ENCODE measurements at places on chromosomes 12 and 14.

DNA sequence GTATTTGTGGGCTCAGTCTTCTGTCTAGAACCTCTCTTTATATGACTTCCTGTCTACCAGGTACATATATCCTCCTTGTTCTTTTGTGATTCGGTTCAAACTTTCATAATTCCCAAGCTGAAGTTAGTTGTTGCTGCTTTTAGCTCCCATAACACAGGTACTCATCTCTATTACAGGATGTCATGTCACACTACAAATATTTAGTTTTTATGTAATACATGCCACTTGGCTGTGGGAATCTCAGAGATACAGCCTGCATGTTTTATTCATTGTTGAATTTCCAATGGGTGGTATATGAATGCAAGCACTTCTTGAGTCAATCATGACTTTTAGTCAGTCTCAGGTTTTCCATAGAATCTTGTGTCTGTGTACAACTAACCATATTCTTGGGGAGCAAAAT lies 122.7 kb downstream of the SINHCAF start:
- DNase-seq, result peak; percentile 84

DNA sequence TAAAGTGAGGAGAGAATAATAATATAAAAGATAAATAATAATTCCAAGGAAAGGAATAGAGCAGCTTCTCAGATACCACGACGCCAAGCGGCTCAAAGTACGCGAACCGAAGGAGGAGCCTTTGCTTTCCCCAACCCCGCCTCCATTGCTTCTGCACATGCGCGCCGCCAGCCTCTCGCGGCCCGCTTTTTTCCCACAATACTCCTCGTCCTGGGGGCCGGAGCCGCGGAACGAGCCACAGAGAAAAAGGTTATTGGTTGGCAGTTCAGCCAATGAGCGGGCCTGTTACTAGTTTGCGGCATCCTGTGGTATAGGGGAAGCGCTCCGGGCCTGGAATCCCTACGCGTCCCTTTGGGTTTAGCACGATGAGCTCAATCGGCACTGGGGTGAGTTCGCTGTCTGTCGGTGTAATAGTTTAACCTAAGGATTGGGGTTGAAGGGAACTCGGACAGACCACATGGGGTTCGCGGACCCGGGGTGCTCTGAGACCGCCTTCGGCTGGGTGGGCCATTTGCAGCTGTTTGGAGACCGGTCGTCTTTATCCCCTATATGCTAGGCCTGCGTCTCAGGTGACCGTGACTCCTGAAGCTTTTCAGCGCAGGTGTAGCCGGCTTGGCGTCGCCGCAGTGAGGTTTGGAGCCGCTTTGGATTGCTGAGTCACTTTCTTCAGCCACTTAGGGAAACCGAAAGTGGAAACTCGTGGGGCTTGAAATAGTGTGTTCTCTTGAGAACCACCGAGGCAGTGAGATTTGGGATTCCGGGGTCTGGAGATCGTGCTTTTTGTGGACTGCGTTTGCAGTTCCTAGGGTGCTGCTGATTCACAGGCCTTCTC lies at the start of gene PSMA3:
TSS of gene PSMA3 (plus strand) at position 288 of the 832 bp plus-strand sequence. CDS start at position 366, 78 bp downstream.
- peak; percentile 91 for DNase-seq

GRCh38 chr12:91958816-91959215 lies 186.8 kb downstream of the BTG1 start:
- peak; percentile 71 for DNase-seq

GRCh38 chr12:92488735-92489134 lies 214.1 kb upstream of the PLEKHG7 start:
- no peak for DNase-seq

DNA sequence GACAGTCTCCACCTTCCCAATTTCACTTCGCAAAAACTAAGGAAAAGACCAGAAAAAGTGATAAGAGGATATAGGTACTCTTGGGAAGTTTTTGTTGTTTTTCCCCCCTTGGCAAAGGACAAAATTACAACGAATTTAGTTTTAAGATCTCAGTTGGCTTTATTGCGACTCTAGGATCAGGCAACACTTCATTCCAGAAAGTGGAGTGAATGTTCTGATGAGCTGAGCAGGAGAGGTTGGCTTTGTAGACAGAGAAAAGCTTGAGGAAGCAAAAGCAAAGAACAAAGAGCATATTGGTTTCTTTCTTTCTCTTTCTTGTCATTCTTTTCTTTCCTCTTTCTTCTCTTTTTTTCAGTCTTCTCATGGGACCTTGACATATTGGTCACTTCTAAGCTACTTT lies 640 bp upstream of the ZFYVE1 start:
- no peak for DNase-seq

DNA sequence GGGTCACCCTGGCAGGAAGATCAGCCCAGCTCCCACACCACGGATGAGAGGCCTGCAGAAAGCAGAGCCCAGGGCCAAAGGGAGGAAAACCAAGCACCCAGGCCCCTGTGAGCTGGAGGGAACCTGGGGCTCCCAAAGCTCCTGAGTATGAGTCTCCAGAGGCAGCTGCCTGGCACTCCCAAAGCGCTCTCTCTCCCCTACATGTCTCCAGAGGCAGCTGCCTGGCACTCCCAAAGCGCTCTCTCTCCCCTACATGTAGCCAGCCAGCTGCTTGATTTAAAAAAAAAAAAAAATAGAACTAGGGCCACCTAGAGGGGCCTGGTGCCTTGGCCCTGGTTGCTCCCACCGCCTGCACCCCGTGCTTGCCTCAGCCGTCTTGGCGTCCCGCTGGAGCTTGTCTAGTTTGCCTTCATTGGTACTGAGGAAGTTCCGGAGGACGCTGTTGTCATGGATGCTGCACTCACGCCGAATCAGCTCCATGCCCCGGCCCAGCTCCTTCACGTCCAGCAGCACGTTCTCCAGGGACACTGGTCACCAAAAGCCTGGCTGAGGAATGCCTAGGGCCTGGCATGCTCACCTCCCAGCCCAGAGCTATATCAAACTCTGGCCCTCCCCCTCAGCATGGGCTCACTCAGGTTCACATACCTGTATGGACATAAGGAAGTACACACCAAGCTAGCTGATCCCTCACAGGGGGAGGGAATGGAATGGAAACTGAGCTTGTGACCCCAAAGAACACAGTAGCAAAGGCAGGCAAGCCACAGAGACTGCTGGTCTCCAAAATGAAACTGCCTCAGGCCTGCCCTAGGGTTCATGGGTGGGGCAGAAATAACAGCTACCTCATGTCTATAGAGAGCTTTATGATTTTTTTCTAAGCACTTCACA lies 24.7 kb downstream of the PRPF40B start:
- no peak for DNase-seq

- no peak for DNase-seq
Measured at GRCh38 chr12:127903146-127903545, 363.8 kb upstream of the TMEM132C start.

- no peak for DNase-seq
Measured at GRCh38 chr12:121837680-121838079, 21.0 kb downstream of the HPD start.

GRCh38 chr14:35159742-35160409 lies 37.5 kb downstream of the PRORP start:
- DNase-seq, result peak; percentile 99

- DNase-seq, result peak; percentile 48
Measured at GRCh38 chr14:70086685-70087379, 101.9 kb downstream of the SLC8A3 start.

GRCh38 chr14:90714811-90715210 lies 101.4 kb downstream of the TTC7B start:
- peak; percentile 25 for DNase-seq

- DNase-seq, result no peak
Measured at GRCh38 chr14:94408546-94409095, 20.2 kb upstream of the SERPINA1 start.

DNA sequence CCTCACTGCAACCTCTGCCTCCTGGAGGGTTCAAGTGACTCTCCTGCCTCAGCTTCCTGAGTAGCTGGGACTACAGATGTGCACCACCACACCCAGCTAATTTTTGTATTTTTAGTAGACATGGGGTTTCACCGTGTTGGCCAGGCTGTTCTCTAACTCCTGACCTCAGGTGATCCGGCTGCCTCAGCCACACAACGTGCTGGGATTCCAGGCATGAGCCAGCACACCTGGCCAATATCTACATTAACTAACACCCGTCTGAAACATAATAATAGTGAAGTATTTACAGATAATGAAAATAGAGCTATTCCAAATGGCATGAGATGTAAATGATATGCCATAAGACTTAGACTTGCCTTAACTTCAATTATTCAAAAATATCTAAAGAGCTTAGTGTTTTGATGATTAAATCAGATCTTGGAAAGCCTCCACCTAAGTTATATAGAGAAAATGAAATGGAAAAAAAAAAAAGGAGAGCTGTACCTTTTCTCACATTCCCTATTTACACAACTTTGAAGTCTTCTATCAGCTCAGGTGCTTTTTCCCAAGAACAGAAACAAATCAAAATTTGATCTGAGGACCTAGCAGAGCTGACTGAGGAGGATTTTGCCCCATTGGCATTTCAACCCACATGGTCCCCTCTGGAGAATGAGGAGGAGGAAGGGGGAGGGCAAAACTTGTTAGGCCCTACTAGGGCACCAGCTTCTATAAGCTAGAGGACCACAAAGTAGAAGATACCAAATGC lies 309.2 kb downstream of the PRKD1 start:
- no peak for DNase-seq

DNA sequence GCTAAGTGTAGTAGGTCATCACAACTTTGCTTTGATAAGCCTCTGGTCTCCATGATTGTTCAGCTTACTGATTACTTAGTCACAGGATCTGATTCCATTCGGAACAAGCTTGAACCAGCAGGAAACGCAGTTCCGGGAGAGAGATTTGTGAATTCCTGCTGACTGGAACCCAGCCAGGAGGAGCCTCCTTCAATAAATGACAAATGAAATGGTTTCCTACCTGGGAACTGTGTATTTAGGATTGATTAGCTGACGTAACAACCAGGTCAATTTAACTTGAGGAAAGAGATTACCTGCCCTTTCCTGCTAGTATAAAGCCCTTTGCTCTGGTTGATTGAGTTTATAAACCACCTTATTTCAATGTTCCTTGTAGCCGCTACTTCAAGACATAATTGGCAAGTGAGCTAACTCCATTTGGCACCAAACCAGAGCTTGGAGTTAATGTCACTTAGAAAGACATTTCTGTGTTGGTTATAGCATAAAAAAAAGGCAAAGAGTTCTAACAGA lies 35.1 kb upstream of the KCNH3 start:
- peak; percentile 99 for DNase-seq

- DNase-seq, result no peak
Measured at GRCh38 chr12:74775276-74775675, 237.6 kb downstream of the ATXN7L3B start.

DNA sequence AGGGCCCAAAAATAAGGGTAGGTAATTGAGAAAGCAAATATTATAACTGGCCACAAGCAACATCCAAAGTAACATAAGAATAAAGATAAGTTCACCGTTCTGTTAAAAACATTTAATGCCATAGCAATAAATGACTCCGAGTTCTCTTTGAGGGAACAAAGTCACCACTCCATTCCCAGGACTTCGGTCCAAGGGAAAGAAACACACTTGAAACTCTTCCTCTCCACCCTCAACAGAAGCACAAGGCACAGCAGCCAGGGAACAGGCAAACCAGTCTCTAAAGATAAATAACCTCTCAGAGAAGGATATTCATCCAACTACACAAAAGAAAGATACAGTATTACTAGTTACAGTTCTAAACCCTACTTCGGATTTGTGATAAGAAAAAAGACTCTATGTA lies 2.5 kb downstream of the SETD3 start:
- DNase-seq, result no peak

Measured in bronchial epithelial cell (primary cell).